NCI-H524 treated with DMSO at 0.1 percent for 48 hours (cell line): ENCODE measurements at places on chromosomes 11 and 22.

DNA sequence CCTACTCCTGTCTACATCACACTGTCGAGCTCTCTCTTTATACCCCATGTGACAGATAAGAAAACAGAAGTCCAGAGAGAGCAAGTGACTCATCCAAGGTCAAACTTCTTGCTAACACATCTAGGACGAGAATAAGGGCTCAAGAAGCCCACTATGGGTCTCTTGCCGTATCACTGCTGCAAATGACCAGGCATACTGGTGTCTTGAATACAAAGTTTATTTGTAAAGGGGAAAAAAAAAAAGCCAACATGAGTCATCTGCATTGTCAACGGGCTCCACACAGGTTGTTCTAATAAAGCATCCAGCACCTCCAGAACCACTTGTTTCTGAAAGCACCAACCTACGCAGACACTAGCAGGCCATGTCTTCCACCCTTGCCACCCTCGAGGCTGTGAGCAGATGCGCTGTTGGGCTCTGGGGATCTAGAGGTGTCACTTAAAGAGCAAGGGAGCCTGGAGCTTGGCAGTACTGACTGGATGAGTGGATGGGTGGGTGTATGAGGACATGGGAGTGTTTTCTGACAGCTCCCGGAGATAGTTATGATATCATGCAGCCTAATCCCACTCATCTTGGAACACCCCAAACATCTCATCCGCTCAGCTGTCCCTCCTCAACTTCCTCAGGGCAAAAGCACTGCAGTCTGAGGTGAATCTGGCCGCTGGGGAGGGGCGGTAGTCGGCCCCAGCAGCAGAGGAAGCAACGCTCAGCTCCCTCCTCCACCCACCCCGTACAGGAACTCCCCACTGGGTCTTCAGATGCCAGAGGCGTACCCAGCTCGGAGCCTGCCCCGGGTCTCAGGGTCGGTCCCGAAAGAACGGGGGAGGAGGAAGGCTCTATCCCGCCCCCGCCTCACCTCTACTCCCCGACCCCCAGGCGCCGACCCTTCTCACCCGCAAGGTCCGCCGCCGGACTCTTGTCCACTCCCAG, 1.0 kb downstream of the SMCO4 start:
- DNase-seq, result no peak

- DNase-seq, result no peak
Measured at GRCh38 chr11:2991452-2992233, 486 bp downstream of the NAP1L4 start.

- DNase-seq, result no peak
Measured at GRCh38 chr11:118615976-118616371, 8.6 kb downstream of the PHLDB1 start.

- DNase-seq, result no peak
Measured at GRCh38 chr22:46969491-46969890, 207.0 kb downstream of the TBC1D22A start.

DNA sequence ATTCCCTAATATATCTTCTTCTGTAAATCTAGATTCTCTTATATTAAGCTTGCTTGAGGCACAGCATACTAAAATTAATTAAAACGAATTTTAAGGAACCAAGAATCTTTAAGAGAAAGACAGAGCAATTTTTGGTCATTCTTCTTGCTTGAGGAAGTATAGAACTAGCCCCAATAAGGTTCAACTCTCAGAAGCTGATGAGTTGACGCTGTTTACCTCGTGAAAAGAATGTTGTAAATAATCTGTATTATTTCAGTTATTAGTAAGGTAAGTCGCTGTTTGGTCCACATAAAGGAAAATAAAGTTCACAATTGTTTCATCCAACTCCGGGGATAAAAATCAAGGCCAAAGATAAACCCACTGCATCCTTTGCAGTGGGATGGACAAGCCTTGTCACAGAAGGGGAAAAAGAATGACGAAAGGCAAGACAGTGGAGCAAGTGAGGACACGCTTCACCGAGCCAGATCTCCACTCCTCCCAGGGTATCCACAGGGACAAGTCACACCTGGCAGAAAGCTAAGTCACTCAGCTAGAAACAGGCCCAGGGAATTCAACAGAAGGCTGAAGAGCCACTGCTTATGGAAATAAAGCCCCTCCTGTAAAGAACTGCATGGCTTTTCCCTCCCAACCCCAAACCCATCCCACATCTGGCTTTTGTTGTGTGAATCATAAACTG, 752 bp downstream of the POU2AF1 start:
- DNase-seq, result no peak

DNA sequence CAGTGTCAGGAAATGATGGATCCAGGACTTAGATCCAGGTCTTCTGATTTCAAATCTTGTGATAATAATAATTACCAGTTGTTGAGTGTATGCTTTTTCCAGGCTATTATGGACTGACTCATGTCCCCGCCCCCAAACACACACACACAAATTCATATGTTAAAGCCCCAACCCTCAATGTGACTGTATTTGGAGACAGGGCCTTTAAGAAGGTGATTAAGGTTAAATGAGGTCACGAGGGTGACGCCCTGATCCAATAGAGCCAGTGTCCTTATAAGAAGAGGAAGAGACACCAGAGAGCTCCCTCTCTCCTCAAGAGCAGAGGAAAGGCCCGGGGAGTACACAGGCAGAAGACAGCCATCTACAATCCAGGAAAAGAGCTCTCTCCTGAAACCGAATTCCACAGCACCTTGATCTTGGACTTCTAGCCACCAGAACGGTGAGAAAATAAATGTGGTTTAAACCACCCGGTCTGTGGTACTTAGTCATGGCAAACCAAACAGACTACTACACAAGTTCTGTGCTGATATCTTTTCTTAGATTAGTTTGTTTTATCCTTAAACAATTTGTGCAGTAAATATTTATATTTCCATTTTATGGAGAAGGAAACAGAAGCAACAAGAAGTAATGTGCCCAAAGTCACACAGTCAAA, 8.2 kb downstream of the TMPRSS5 start:
- DNase-seq, result no peak

- DNase-seq, result no peak
Measured at GRCh38 chr11:25211635-25212254, 714.9 kb downstream of the LUZP2 start.

DNA sequence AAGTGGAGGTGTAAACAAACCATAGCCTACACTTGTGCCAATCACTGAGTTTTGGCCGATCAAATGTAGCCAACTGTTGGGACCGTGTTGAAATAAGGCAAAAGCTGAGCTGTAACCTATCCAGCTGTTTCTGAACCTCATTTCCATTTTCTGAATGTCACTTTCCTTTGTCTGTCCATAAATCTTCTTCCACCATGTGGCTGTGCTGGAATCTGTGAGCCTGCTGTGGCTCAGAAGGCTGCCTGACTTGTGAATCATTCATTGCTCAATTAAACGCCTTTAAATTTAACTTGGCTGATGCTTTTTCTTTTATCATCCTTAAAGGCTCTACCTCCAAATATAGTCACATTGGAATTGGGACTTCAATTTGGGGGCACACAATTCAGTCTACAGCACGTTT, 203.1 kb upstream of the MPPED2 start:
- DNase-seq, result no peak

DNA sequence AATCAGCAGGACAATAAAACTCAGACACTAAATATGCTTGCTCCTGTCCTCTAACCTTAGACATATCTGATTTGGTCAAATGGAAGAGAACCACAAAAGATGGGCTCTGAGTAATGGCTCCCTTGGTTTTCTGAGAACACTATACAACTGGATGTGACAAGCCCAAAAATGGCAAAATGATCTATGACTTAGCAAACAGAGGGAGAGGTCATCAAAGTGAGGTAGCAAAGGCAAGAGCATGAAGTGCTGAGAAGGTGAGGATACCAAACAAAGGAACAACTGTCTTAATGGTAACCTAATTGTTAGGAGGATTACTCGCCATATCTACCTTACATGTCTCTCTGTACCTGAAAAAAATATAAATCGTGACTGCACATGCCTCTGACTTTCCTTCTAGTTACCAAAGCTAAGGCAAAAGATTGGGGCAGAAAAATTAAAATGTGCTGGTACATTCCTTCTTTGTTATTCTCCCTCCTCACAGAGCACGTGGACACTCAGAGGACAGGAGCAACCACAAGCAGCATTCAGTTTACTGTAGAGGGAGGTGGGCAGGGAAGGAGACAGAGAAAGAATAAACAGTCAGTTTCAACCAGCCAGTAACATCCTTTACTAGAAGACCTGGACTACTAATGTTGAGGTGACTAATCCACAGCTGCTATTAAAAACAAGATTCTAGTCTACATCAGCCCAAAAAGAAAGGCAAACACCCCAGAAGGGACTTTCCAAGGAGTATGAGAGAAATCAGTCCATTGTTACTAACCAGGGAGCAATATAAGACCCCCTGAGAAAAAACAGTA, 88.8 kb downstream of the AMBRA1 start:
- no peak for DNase-seq

GRCh38 chr11:2518111-2518982, 73.5 kb downstream of the KCNQ1 start:
- no peak for DNase-seq

GRCh38 chr11:7257724-7258123, 6.0 kb downstream of the SYT9 start:
- no peak for DNase-seq

GRCh38 chr22:39635719-39636118, 65.2 kb downstream of the CACNA1I start:
- DNase-seq, result no peak

DNA sequence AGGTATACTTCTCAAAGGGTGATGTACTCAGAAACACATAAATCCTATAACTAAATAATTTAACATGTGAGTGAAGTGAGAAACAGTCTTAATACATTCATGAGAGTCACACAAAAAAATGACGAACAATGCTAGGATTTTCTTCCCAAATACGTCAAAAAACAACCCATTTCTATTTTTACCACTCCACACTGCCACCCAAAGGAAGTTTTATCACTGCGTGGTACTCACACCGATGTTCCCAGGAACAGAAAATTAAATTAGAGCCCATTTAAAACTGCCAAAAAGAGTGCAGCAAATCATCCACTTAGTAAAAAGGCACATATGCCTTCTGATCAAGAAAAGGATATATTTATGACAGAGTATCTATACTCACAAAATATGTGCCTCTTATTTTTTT, 710.9 kb upstream of the FAT3 start:
- DNase-seq, result no peak

DNA sequence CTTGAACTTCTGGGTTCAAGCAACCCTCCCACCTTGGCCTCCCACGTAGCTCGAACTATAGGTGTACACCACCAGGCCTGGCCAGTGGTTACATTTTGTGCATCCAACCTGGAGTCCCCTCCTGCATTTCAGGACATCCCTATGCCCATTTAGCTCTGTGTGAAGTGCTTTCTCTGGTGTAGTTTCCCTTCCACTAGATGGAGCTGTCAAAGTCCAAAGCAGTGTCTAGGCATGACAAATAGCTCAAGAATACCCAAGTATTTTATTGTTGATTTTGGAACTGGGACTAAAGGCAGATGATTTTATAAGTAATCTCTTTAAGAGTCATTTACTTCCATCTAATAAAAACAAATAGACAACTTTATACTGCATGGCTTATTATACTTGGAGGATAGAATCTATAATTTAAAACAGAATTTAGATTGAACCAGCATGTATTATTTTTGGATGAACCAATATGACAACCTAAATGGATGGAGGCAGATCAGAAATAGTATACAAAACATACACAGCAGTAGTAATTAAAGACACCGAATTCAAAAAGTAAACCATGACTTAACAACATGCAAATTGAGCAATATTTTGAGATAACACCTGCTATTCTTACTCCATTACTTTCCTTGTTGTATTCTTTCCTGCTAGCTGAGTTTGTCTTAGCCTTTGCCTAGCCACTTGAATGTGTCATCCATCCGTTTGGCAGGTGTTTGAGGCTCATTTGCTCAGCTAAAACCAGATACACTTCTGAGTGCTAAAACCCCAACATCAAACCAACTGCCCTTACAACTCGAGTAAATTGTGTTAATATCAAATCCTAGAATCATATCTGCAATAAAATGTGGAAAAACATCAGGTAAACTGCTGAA, 37.7 kb downstream of the EIF4ENIF1 start:
- no peak for DNase-seq

DNA sequence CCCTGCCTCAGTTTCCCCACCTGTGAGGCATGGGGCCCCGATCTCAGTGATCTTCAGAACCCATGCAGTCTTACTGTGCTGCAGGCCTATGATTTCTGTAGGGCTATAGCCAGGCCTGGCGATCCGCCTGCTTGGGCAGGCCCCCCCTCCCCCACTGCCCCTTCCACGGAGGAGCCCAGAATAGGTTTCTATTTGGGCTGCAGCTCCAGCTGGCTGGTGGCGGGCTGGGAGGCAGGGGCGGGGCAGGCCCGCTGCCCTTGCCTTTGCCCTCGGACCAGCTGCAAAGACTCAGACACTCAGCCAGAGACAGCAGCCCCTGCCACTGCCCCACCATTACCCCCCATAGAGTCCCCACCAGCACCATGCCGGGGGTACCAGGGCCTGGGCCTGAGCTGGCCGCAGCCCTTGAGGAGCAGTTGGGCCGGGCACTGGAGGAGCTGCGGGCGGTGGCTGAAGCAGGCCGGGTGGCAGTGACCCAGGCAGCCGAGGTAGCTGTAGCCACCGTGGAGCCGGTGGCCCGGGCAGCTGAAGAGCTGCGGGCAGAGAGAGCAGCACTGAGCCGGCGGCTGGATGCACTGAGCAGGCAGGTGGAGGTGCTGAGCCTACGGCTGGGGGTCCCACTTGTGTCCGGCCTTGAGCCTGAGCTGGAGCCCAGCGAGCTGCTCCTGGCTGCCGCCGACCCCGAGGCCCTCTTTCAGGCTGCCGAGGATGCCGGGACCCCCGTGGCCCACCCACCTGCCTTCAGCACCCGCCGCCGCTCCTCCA, 12.2 kb downstream of the SMTN start:
- DNase-seq, result no peak

DNA sequence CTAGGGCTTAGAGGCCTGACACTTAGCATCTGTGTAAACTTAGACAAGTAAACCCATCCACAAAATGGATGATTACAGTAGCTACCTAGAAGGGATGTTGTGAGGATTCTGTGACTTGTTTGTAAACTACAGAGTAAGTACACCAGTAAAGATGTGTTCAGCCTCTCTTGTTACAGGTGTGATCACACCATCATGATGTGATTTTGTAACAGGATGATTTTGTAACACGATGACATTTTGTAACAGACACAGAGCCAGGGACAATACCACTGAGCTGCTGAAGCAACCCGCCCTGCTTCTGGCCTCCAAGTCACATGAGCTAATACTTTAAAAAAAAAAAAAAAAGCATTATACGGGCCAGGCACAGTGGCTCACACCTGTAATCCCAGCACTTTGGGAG, 17.0 kb downstream of the FADD start:
- no peak for DNase-seq

DNA sequence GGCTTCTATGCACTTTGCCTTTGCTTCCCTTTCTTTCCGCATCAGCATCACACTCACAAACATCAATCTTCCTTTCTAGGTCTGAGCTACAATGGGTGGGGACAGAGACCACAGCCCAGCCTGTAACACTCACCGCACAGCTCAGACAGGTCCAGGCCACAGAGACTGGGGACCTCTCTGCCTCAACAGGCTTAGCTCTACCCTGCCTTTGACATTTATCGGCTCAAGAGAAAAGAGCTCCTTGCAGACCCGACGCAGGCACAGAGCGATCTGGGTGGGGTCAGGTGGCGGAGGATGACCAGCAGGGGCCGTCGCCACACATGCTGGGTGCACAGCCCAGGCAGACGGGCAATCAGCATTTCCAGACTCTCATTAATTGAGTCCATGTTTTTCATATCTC, 837.3 kb downstream of the TBC1D22A start:
- no peak for DNase-seq
